Activated T-helper 1 cell treated with anti-CD3 and anti-CD28 coated beads, Interleukin-2, amount 50 U/mL, for 16 hours (primary cell): ENCODE measurements at places on chromosomes 7 and 10.

- no peak for DNase-seq
Measured at GRCh38 chr10:93541402-93542357, 24.8 kb upstream of the FFAR4 start.

- no peak for DNase-seq
Measured at GRCh38 chr7:55343860-55344606, 21.1 kb upstream of the LANCL2 start.

GRCh38 chr10:385571-386300 lies 250.5 kb downstream of the ZMYND11 start:
- DNase-seq, result no peak

- peak; percentile 38 for DNase-seq
Measured at GRCh38 chr7:45001138-45001694, 1.2 kb downstream of the CCM2 start.

DNA sequence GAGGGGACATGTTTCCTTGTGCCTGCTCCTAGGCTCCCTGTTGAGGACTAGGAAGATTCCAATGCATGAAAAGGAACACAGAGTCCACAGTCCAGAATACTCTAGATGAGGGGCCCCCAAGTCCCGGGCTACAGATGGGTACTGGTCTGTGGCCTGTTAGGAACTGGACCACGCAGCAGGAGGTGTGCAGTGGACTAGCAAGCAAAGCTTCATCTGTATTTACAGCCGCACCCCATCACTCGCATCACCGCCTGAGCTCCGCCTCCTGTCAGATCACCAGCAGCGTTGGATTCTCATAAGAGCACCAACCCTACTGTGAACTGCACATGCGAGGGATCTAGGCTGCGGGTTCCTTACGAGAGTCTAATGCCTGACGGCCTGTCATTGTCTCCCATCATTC lies 233.0 kb upstream of the MKLN1 start:
- no peak for DNase-seq

DNA sequence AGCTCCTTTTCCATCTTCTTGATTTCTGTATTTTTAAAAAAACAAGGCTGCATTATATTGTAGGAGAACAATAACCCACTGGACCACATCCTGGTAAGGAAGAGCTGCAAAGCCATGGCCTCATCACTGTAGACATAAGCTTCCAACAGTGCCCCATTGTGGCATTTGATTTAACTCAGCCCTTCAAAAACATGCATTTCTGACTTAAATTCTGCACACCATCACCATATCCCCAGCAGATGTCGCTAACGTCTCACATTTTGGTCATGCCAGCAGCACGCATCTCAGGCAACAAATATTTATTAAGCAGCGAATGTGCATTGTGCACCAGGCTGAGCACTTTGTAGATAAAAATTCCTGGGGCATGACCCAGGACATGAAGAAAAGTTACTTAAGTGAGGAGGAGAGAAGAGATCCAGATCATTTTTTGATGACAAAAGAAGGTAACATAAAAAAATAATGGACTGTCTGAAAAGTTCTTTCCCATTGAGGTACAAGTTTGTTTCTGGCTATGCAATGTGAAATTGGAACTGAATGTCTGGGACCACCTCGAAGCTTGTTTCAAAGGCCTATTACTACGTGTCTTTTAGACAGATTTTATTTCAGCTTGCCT lies 164.6 kb upstream of the CDCA7L start:
- peak; percentile 9 for DNase-seq

DNA sequence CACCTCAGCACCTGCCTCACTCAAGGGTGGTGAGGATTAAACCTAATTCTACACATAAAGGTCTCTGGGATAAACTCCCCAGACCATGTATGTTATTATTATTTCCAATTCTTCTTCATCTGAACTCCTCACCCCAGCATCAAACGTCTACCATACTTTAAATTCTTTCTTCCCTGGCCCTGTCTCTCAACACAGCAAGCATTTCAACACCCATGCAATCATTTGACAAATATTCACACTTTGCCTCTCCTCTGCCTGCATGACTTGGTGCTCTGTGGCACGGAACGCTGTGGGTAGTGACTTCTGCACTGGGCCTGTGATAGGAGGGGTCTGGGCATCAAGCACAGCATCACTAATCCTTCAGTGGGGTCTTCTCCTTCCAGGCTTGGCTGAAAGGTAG lies 490.8 kb downstream of the TNS3 start:
- no peak for DNase-seq

- DNase-seq, result no peak
Measured at GRCh38 chr7:29282819-29283414, 88.3 kb downstream of the CHN2 start.

- no peak for DNase-seq
Measured at GRCh38 chr10:21715531-21716195, 181.6 kb downstream of the MLLT10 start.

DNA sequence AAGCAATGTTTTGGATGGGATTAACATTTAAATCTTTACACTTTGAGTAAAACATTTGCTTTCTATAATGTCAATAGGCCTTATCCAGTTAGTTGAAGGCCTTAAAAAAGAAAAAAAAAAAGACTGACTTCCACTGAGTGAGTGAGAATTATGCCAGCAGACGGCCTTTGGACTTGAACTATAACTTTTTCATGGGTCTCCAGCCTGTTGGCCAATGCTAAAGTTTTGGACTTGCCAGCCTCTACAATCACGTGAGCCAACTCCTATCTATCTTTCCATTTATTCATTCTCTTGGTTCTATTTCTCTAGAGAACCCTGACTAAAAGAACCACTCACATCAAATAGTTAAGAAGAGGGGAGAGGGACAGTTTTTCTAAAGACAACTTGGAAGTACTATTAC lies 2.8 kb upstream of the FAS start:
- no peak for DNase-seq

DNA sequence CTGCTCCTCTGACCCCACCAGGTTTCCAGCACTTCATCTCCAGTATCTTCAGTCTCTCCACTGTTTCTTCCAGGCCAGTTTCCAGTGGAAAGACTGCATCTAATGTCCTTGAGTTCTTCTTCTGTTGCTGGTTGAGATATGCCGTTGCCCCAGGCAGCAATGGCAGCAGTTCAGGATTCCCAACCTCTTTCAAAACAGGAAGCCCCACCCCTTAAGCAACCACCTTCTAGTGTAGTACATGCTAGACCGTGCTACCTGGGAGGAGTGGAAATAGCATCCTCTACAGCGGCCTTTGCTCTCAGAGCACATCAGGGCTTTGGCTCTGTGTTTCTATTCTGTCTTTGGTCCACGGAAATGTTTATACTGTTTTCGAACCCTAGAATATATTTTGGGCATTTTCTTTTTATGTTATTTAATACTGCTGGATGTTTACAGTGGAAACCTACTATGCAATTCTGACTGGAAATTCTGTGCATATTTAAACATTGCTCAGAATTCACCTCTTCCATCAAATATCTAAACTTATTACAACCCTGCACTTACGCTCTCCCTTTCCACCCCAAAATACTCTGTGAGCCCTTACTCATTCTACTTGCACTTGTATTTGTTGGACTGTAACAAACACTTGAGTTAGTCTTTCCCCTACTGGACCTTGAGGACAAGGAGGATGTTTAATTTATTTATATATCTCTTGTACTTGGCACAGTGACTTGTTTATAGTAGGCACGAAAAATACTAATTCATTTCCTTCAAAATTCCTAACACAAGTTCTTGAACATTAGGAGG lies 8.5 kb upstream of the BPGM start:
- no peak for DNase-seq

- no peak for DNase-seq
Measured at GRCh38 chr10:17201794-17202116, 283 bp upstream of the TRDMT1 start.

GRCh38 chr7:8109196-8110022 lies 140.8 kb downstream of the GLCCI1 start:
- no peak for DNase-seq

DNA sequence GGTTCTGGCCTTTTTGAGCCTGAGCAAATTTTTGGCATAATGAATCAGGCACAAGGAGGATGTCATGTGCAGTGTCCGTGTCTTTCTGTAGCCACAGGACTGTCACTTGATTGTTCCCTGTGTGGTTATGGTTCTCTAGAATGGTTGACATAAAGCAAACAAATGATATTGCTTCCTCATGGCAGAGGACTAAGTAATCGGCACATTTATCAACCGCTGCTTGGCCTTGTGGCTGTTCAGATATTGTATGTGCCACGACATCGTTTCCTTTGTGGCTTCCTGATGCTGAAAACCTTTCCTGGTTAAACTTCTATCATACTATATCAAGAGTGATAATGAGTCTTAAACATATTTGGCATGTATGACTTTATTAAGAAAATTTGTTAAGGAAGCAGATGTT lies 598.8 kb downstream of the SUGCT start:
- DNase-seq, result no peak

DNA sequence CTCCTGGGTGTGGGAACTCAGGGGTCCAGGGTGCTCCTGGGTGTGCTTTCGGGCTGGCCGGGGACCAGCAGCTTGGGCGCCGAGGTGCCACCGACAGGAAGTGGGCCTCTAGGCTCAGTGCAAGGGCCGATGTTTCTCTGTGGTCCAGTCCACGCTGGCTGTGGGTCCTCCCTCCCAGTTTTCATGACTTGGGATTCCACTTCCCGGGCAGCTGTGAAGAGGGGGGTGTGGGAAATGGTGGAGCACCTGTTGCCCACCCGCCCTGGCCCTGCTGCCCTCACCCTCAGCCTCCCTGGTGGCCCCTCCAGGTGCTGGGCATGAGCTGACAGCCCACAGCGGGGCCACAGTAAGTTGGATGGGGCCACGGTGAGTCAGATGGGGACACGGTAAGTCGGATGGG lies 58.5 kb downstream of the NKX6-2 start:
- DNase-seq, result no peak

GRCh38 chr10:5960070-5960972 lies 17.0 kb downstream of the IL15RA start:
- DNase-seq, result no peak

DNA sequence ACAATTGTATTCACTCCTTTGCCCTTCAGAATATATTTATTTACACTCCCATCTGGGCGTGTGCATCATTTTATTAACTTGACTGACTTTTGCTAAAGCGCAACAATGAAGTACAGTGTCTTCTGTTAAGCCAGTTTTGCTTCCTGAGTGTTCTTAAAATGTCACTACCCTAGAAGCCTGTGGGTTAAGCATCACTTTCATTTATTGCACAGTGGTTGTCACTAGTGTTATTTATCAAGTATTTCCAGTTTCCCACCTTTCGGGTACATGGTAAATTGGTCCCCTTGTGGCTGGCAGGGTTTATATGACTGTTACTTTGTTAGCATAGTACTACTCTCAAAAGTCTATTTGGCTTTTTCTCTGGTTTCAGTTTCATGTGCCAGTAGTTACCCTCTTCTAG lies 3.3 kb downstream of the HILPDA start:
- DNase-seq, result no peak

DNA sequence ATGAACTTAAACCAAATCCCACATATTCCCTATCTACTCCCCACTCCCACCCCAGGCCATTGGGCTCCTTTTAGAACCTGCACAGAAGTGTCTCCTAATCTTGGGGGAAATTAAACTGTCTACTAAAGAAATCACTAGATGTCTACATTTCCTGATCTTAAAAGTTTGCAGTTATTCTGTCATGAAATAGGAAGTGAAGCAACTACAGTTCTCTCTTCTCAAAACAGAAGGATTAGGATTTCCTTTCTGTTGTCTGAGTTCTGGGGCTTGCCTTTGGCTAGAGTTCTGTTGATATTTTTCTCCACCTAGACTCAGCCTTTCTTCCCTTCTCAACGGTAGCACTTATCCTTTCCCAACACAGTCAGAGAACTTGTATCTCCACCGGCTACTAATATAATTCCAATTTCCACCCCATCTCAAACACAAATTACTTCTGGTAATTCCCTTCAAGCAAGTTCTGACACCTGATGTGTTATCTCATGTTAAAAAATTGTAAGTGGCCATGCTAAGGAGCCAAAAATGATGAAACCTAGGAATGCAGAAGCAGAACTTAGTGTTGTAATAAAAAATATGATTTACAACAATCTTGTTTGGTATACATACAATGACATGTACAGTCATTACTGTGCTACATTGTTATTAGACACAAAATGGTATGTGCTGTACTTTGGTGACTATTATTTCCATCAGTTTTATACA lies 12.1 kb downstream of the OR9A4 start:
- no peak for DNase-seq

GRCh38 chr10:126661841-126662515 lies 8.5 kb downstream of the C10orf90 start:
- DNase-seq, result no peak

DNA sequence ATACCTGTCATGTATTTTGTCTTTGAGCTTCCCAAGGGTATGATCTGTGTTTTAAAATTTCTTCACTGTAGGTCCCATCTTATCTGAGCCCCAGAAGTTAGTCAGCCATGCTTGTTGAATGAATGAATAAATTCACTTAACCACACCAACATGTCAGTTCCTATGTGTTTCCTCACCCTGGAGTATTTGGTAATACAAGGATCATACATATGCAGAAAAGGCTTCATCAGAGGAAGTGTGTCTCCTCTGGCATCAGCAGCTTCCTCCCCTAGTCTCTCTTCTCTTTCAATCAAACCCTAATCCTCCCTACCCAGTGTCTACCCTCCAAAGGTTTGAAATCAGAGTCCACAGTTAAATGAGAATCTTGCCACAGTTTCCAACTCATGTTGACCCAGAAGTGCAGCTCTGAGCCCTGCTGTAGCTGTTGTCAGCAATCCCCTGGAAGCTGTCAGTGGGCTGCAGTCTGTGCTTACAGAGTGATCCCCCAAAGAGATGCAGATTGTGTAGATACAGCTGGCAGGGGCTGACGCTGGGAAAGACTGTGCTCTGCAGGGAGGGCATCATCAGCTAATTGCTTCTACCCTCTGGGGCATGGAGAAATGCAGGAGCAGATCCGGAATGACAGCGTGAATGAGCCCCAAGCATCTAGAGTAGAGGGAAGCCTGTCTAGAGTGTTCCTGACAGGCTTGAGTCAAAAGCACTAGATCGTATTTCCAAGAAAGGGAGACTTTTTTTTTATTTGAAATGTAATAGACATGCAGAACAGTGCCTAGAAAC lies 105.0 kb upstream of the WDR11 start:
- no peak for DNase-seq

- DNase-seq, result no peak
Measured at GRCh38 chr7:16078076-16078952, 343.0 kb downstream of the CRPPA start.

DNA sequence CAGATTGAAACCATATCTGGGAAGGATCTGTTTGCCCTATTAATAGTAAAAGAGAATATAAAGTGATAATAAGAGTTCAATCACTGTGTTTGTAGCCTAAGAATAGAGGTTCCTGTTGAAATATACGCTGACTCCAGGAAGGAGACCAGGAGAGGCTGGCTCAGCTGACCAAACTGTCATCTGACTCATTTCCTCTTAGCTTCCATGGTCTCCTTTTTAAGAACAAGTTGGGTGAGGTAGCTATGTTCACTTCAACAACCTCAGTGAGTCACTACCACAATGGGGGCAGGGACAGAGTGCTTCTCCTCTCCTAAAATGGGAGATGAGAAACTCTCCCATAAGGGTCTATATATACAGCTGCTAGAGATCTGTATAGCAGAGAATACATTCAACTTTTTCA lies 543.3 kb downstream of the CALN1 start:
- no peak for DNase-seq

- no peak for DNase-seq
Measured at GRCh38 chr7:27784399-27785053, 44.6 kb downstream of the TAX1BP1 start.

- no peak for DNase-seq
Measured at GRCh38 chr7:136104269-136104603, 127.1 kb upstream of the MTPN start.
